LNCaP clone FGC (cell line): ENCODE measurements at places on chromosomes 1 and 21.

GRCh38 chr1:208479435-208479834, 235.3 kb upstream of the PLXNA2 start:
- DNase-seq: no peak

GRCh38 chr1:244450597-244451538, 841 bp downstream of the ADSS2 start:
- DNase-seq: no peak

DNA sequence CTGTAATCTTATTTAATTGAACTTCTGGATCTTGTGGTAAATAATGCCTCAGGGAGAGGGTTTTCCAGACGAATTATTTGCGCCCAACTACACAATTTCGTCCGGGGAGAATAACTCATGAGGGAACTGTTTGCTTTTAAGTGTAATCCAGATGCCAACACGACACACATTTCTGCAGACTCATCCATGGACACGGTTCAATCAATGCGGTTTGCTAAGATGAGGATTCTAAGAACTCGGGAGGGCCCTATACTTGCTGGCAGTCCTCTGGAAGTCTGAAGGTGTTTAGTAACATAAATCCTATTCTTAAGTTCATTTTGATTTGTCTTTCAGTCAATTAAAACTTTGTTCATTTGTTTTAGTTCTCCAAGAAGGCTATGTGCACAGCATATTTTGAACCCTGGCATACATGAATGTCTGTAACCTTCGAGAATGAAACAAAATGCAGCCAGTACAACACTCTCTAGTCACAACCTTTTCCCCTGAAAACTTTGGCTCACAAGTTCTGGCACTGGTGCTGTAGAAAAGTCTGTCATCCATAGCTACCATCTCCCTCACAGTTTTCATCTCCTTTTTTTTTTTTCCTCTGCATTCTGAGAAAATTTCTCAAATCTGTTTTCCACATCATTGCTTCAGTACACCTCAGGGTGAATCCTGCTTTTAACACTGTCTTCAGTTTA, 38.8 kb downstream of the DIPK1A start:
- no peak for DNase-seq

GRCh38 chr1:90443354-90443753, 273.7 kb downstream of the BARHL2 start:
- no peak for DNase-seq

DNA sequence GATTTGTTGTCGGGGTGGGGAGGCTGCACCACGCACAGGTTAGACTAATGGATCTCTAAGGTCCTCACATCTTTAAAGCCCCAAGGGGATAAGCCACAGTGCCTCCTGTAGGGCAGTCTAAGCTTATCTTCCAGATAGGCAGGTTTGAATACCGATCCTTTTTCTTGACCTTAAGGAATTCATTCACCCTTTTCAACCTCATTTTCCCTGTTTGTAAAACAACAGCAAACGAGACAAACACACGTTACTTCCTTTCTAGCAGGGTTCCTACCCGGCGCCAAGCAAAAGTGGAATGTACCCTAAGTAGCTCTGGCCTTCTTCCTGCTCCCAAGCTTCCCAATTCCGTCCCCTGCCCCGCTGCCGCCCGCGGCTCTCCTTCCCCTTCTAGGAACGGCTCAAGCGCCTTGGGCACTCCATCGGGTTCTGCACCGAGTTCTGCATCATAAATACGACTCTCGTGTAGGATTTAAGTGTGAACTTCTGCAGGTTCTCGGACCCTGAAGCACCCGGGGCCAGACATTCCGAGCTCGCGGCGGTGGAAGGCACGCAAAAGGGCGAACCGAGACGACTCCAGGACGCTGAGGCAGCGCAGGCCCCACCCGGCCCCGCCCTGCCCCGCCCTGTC, 548 bp upstream of the CDC20 start:
- peak; percentile 38 for DNase-seq

- no peak for DNase-seq
Observed at GRCh38 chr1:62840555-62840954, 56.6 kb downstream of the ATG4C start.

DNA sequence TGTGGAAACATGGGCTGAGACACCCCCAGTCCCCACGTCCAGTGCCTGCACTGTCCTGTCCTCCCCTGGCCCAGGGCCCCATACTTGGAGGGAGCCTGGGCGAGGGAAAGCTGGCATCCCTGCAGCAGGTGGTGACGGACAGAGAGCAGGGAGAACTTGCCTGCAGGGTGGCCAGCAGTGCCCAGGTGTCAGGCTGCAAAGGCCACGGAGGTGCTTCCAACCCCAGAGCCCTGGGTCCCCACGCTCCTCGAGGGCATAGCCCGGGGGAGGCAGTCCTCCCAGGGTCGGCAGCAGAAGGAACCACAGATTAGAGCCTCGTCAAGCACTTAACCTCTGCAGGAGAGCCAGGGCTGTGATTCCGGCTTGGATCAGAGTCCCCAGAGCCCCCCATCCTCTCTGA, 77.5 kb downstream of the ARHGEF16 start:
- no peak for DNase-seq
